Activated T-helper 1 cell treated with anti-CD3 and anti-CD28 coated beads, Interleukin-2, amount 50 U/mL, for 16 hours (primary cell): ENCODE measurements at places on chromosomes 12 and 14.

GRCh38 chr12:26452511-26452910 lies 257.1 kb downstream of the SSPN start:
- no peak for DNase-seq

- no peak for DNase-seq
Observed at GRCh38 chr12:32450768-32451167, 51.4 kb downstream of the FGD4 start.

- no peak for DNase-seq
Observed at GRCh38 chr12:55983232-55983842, 9.5 kb downstream of the RAB5B start.

- no peak for DNase-seq
Observed at GRCh38 chr14:61504901-61505300, 183.5 kb downstream of the PRKCH start.

GRCh38 chr14:24411443-24412389 lies 12.9 kb downstream of the NYNRIN start:
- no peak for DNase-seq

DNA sequence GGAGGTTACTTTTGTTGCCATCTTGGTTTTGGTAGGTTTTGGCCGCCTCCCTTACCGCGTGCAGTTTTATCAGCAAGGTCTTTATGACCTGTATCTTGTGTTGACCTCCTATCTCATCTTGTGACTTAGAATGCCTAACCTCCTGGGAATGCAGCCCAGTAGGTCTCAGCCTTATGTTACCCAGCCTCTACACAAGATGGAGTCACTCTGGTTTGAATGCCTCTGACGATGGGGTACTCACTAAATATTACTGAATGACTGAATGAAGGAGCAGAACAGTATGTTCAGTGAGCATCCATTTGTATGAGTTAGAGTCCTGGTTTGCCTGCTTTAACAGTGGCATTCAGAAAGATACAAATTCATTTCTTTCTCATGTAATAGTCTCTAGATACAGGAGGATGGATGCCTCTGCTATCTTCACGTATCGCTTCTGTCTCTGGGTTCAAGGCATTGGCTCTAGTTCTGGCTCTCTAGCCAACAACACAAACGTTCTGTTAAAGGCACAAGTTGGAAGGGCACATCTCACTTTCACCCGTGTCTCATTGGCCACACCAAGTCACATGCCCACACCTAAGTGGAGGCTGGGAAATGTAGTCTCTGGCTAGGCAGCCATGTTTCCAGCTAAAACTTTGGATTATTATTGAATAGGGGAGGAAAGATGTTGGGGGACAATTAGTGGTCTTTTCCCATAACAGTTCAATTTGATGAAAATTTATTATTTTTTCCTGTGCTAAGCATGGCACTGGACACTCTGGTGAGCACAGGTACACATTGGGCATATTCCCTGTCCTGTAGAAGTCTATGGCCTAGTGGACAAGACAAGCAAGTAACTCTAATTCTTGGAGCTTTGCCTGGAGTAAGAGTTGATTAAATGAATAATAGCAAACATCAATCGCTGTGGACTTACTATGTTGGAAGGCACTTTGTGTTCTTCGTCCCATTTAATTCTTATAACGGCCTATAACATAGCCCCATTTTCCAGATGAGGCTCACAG lies 75.2 kb upstream of the RPH3A start:
- no peak for DNase-seq

GRCh38 chr14:77825895-77826519 lies 26.1 kb downstream of the ADCK1 start:
- DNase-seq: no peak

DNA sequence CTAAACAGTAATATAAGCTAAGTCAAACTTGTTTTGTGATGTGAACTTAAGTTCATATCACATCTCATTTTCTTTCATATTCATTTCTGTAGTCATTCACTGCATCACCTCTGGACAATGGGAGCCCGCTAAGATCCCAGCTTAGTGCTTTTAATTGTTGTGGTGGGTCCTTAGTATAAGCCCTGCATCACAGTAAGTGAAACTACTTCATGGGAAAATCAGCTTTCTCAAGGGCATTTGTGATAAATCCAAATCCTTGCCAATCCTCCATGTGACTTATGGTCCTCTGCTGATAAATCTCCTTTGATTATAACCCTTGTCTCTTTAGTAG lies 98.3 kb downstream of the PLEKHA5 start:
- DNase-seq: no peak

- DNase-seq: no peak
Observed at GRCh38 chr14:64885559-64885958, 5.9 kb upstream of the SPTB start.

DNA sequence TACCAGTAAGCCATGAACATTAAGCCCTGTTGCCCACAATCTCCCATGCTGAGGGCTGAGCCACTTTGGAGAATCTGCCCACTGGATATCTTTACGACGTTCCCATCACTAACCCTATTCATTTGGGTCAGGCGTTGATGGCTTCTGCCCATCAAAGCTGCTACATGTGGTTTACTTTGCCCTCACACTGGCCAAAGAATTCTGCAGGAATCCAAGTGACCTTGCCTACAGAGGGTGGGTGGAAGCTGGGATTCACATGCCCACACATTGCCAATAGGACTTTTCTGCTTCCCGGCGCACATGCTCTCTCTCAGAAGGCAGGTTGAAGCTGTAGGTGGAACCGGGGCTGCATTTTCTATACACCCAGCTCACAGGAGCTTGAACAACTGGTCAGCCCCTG lies 28.3 kb downstream of the OAS2 start:
- DNase-seq: no peak

DNA sequence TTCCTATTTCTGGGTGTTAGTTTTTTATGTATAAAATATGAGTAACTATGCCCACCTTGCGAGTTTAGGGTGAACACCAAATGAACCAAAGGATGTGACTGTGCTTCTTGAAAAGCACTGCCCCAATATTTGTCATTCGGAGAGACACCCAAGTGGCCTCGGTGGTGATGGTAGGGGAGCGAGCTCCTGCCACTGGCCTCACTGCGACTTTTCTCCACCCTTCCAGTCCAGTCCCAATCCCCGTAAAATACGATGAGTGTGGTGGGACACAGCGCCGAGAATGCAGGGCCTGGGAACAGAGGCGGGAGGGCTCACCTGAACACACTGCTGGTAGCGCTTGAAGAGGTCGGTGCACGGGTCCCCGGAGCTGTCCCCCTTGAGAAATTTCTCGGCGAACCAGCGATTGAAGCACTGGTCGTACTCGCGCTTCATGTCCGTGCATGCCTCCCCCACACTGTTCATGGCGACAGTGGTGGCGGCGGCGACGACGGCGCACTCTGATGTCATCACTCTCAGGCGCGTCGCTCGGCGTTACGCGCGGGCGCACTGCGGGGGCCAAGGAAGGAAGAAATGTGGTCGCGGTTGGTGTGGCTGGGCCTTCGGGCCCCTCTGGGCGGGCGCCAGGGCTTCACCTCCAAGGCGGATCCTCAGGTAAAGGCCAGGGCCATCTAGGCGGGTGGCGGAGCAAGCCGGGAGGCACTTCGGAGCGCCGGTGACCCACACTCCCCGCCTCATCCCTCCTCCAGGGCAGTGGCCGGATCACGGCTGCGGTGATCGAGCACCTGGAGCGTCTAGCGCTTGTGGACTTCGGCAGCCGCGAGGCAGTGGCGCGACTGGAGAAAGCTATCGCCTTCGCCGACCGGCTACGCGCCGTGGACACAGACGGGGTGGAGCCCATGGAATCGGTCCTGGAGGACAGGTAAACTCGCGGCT lies at the start of the genes GATC and TRIAP1:
GATC (plus strand) TSS at position 534 of the 933 bp plus-strand sequence; CDS start at position 571, 37 bp downstream.
TRIAP1 (minus strand) TSS at position 474 of the 933 bp plus-strand sequence; CDS start at position 462, 12 bp downstream.
- peak; percentile 75 for DNase-seq

GRCh38 chr14:74841230-74842207 lies 34.4 kb downstream of the PROX2 start:
- no peak for DNase-seq

DNA sequence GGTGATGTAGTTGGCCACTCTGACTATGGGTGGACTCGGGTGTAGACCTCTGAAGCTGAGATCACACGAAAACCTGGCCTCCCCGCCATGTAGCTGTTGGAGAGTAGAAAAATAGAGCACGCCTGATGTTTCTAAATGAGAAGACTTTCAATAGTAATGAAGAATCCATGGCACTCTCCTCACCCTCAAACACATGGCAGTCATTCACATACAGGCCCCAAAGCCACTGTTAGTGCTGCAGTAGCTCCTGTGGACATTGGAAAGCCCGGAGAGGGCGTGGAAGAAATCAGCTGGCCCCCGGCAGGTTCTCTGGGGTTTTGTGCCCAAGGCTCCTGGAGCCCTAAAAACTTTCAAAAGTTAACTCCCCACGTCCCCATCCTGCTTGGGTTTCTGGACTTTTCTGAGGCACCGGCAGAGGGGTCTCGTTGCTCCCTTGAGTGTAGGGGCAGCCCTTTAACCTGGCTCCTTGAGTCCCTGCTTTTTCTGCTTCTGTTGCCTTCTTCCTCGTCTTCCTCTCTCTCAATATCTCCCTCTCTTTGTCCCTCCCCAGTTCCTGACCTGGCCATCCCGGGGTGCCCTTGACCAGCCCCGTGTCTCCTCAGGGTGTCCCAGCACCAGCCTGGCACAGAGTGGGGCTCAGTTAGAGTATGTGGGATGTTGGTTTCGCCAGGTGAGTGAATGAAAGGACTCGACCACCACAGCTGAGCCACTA lies 8.3 kb downstream of the MEG3 start:
- no peak for DNase-seq

GRCh38 chr12:19171731-19172130 lies 42.2 kb downstream of the PLEKHA5 start:
- no peak for DNase-seq

DNA sequence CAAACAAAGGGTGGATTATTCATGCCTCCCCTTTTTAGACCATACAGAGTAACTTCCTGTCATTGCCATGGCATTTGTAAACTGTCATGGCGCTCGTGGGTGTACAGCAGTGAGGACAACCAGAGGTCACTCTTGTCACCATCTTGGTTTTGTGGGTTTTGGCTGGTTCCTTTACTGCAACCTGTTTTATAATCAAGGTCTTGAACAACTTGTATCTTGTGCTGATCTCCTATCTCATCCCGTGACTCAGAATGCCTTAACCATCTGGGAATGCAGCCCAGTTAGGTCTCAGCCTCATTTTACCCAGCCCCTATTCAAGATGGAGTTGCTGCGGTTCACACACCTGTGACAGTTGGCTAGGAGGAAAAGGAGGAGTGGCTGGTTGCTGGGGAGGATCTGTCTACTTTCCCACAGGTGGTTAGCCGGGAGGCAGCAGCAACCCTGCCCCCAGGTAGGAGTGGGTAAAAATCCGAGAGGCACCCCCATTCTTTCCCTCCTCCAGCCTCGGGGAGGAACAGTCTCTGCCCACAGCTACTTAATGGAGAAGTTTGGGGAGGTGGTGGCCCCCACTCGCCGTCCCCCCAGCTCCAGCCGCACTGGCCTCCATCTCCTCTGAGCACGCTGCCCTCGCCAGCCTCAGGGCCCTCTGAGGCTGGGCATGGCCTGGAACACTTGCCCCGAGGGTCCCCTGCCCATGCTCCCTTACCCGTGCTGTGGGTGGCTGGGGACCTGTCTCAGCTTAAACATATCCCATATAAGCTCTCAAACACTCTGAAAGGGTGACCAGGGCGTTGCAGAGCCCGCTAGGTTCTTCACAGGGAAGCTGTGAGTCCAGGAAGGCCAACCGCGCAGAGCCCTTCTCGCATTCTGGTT lies 41.7 kb downstream of the SMIM41 start:
- DNase-seq: no peak

DNA sequence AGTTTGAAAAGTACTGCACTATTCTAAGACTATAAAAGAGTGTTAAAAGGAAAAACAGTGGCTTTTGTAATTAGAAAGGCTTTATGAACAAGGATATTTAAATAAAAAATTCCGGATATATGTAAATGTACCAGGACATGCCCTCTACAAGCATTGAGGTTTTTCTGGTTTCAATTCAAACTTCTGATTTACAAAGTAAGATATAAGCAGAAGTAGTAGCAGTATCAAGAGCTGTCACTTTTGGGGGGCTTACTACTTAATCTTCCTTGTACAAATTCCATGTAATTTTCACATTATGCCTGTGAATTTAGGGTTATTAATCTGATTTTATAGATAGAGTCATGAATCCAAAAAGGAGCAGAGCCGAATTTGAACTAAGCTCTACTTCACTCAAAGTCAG lies 170.3 kb upstream of the ATP2B1 start:
- DNase-seq: no peak

DNA sequence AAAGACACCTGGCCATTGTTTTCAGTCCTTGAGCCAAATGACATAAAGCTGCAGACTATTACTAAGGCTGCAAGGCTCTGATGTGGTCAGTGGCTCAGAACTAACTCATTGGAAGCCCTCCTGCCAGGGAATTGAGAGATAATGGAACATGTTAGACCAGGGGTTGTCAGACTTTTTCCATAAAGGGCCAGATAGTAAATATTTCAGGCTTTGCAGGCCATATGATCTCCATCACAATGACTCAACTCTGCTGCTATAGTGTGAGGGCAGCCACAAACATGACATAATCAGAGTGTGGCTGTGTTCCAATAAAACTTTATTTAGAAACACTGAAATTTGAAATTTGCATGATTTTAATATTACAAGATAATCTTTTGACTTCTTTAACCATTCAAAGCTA lies 140.3 kb downstream of the TMEM30B start:
- no peak for DNase-seq

DNA sequence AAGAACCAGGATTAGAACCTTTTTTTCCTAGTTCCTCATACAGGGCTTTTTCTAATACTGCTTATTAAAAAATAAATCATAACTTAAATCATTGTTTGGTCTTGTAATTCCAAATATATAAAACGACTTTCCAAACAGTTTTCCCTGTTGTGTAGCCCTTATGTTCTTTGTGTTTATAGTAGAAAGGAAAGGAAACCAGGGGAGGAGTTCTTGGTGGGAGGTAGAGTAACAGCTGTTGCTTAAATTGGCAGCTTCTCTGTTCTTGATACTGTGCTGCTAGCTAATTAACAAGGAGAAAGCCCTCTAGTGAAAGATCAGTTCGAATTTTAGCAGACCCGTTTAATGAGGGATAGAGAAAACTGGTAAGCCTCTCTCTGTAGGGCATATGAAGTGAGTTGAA lies 15.0 kb downstream of the SRP54 start:
- no peak for DNase-seq

- no peak for DNase-seq
Observed at GRCh38 chr12:65656891-65657351, 167.4 kb upstream of the HMGA2 start.

- no peak for DNase-seq
Observed at GRCh38 chr14:70086685-70087379, 101.9 kb downstream of the SLC8A3 start.

DNA sequence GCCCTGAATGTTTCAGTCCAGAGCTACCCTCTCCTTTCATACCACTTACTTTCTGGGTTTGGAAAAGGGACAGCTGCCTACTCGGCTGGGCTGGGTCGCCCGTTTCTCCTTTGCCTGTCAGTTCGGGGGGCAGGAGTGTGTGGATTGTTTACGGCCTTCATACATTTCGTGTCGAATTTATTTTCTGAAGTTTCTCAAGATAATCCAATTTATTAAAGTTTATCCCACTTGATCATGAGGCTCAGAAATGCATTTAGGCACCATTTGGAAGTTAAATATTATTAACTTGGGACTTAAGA lies 608 bp downstream of the ZNF410 start:
- DNase-seq: no peak

- DNase-seq: no peak
Observed at GRCh38 chr12:23536293-23536692, 413.2 kb downstream of the SOX5 start.
